AG09309 (cell line): ENCODE measurements at places on chromosomes 1 and 21.

GRCh38 chr21:16620786-16621320 lies 891.1 kb downstream of the USP25 start:
- no peak for DNase-seq

- DNase-seq, result no peak
Observed at GRCh38 chr1:62334434-62334985, 15.3 kb upstream of the KANK4 start.

- no peak for DNase-seq
Observed at GRCh38 chr1:162561616-162562469, at the start of gene UAP1. UAP1 (plus strand) TSS chr1:162561722; CDS start chr1:162566069, 4,347 bp downstream.

DNA sequence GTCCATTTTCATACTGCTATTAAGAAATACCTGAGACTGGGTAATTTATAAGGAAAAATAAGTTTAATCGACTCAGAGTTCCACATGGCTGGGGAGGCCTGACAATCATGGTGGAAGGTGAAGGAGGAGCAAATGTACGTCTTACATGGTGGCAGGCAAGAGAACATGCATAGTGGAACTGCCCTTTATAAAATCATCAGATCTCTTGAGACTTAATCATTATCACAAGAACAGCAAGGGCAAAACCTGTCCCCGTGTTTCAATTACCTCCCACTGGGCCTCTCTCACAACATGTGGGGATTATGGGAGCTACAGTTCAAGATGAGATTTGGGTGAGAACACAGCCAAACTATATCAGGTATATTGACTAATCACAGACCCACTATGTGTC lies 370.2 kb upstream of the USP24 start:
- DNase-seq, result no peak

DNA sequence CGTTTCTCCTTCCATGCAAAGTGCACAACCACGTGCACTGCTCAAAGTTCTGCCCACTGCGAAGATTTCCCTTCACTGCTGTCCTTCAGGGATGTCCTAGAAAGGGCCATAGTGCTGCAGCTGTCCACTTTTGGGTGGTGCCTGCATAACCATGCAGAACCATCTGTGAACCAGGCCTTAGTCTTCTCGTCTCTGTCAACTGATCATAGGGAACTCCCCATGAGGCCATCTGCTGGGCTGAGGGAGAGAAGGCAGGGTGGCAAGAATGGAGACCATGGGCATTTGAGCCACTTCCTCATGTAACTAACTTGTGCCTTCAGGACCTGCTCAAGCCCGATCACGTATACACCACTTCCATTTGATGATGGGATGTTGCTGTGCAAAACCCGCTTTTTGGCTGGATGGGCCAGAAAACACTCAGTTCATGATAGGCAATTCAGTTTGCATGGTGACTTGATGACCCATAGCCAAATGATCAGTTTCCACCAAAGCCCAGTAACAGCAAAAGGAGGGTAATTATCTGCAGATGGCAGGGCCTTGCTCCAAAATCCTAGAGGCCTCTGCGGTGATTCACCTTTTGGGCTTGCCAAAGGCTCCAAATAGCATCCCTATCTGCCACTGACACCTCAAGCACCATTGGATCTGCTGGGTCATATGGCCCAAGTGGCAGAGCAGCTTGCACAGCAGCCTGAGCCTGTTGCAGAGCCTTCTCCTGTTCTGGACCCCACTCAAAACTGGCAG lies 9.5 kb downstream of the ST6GALNAC5 start:
- no peak for DNase-seq

GRCh38 chr1:55181666-55182065 lies 33.5 kb downstream of the USP24 start:
- no peak for DNase-seq

- DNase-seq, result no peak
Observed at GRCh38 chr1:230465691-230466090, 39.6 kb upstream of the PGBD5 start.

GRCh38 chr1:160623862-160624261 lies 23.0 kb downstream of the SLAMF1 start:
- no peak for DNase-seq

DNA sequence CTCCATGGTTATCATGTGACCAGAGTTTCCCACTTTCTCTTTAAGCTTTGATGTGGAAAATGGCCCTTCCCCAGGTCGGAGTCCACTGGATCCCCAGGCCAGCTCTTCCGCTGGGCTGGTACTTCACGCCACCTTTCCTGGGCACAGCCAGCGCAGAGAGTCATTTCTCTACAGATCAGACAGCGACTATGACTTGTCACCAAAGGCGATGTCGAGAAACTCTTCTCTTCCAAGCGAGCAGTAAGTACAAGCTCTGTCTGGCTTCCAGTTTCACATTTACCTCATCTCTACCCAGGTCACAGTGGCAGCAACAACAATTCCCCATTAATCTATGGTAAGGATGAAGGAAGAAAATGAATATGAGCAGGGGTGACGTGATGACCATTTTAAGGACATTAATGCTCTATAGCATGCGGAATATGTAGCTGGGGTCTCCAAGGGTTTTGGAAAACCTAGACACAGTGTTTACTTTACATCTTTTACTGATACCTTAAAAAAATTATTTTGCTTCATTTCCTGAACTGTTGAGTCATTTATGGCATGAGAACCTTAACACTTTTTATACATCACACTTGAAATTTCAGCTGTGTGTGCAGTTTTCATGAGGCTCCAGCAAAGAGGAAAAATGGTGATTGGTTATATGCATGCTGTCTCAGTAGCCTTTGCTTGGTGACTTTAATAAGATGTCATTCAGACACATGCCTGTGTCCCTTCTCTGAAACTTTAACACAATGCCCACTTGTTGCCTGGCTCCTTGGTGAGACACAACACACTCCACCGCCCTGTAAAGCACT lies 286.3 kb upstream of the SGIP1 start:
- DNase-seq, result no peak

DNA sequence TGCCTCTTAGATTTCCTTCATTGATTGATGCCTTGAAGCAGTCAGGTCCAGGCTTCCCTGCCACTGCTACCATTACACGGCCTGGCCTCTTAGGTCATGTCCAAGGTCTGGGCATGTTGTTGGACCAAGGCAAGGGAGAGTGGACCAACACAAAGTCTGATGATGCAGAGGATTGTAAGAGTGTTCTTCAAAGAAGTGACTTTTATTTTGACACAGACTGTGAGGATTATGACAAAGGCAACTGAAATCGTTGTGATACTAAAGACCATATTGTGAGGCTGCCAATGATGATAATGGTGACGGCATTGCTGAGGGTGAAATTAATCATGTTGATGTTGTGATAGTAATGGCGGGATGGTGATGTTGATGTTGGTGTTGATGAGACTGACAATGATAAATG lies 149.5 kb downstream of the GRIK3 start:
- no peak for DNase-seq

DNA sequence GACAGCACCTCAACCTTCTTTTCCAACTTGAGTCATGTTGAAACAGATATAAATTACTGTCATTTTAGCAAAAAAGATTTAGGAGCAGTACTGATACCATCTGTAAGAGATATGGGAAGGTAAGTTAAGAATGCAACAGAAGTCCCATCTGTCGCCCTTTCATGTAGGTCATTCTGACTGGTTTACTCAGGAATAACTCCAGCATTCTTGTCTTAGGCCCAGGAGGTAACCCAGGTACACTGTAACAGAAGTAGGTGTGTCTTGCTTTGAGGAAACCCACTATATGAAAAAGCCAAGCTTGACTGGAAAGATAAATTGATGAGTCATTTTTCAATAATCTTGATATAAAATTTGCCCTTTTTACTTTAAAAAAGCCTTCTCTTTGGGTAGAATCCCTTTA lies 35.4 kb downstream of the PGM1 start:
- no peak for DNase-seq

DNA sequence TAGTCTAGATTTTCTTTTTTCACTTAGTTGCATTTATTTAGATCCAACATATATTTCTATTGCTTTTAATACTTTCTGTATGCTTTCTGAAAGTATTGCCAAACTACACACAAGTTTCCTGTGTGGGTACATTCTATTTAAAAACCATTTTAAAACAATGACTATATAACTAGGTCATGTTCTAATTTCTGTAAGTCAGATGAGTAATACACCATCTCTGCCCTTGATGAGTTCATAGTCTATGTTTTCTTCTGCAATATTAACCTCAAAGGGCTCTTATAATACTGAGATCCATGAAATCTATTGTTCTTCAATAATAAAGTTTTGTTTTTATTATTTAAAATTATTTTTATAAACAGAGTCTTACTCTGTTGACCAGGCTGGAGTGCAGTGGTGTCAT lies 68.3 kb downstream of the RNASEL start:
- no peak for DNase-seq

- DNase-seq, result no peak
Observed at GRCh38 chr1:145927916-145928643, 796 bp upstream of the RBM8A start.

GRCh38 chr1:218454700-218455282 lies 109.7 kb downstream of the TGFB2 start:
- DNase-seq, result no peak

DNA sequence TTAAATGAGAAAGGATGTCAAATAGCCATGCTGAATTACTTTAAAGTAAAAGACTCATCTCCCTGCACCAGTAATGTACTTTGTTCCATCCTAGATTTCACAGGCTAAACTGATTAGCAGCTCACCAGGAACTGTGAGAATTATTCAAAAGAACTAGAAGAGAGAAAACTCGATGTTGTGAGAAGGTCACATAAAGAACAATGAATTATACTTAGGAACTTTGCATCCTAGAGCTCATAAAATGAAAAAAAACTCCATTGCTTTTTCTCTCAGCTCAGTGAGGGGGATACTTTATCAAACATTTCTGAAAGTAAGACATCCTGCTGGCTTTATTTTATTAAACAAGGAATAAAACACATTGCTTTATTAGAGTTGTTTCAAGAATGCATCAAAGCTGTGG lies 278.5 kb downstream of the MRPL39 start:
- DNase-seq, result no peak

DNA sequence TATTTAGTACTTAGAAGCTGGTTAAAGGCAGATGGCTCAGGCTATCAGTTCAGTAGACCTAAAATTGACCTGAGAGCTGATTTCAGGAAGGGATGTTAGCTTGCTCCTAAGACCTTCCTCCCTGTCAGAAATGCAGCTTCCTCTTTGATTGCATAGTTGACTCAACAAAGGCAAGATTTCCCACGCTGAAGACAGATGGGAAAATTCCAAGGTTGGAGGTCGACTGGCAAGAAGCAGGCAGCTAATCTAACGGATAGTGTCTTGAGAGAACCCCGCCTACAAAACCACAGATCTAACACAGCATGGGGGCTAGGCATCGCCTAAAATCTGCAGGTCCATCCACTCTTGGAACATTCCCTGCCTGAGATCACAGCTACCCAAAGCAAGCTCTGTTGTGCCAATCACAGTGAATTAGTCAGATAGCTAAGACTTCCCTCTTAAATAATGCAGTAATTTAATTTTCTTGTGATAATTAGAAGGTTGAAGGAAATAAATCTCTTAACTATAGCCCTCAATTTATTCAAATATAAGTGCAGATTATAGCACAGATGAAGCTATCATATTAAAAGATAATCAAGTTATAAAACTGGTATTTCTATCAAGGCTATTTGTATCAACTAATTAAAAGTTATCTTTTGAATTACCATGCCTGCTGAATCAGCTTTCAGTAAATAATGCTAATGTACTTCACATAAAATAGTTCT lies 357.8 kb upstream of the SGIP1 start:
- no peak for DNase-seq

DNA sequence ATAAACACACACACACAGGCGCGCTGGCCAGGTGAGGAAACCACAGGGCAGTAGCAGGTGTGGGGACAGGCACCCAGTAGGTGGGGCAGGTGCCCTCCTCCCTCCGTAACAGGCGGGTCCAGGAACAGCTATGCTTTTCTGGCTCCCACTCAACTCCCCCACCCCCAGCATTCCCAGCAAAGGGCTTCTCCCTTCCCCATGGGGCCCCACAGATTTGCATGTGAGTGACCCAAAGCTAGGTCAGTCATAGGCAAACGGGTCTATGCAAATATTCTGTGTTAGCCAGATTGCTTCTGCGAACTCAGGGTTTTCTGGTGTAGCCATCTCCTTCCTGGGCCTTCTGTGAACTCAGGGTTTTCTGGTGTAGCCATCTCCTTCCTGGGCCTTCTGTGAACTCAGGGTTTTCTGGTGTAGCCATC lies 114.2 kb downstream of the SIK1 start:
- DNase-seq, result no peak

GRCh38 chr1:221350091-221350490 lies 391.8 kb downstream of the DUSP10 start:
- no peak for DNase-seq

- DNase-seq, result peak; percentile 78
Observed at GRCh38 chr1:81670286-81670685, 130.4 kb upstream of the ADGRL2 start.

DNA sequence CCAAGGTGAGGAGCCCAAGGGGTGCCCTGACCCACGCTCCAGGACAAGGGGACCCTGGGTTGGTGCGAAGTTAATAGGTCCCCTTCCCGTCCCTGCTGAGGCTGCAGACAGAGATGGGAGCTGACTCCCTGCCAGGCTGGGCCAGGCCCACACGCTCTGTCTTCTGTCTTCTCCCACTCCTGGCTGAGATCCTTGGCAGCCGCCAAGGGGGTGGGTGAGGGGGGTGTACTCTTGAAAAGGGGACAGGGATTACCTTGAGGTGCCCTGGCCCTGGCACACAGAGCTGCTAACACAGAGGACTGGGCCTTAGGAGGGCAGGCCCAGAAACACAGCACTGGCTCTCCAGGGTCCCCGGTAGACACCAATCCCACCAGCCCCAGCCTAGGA lies 11.0 kb upstream of the CTRC start:
- DNase-seq, result no peak

GRCh38 chr1:84479998-84480397 lies 932 bp downstream of the RPF1 start:
- DNase-seq, result no peak

- peak; percentile 92 for DNase-seq
Observed at GRCh38 chr1:7299329-7299799, 471.7 kb upstream of the VAMP3 start.

DNA sequence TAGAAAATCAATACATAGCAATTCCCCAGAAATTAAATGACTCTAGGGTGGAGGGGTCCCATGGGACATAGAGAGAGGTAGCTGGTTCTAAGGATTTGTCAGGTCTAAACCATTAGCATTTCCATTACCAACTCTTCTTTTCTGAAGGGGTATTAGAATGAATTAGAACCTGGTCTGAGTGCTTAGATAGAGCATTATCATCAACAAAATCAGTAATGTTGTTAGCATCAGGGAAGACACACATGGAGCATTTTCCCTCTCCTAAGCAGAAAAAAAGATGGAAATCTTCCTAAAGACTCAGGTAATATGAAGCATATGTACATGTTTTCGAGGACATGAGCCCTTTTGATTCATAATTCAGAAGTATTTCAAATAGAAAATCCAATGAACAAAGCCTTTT lies 984.4 kb upstream of the NCAM2 start:
- DNase-seq, result no peak

GRCh38 chr1:156228501-156228900 lies 13.5 kb upstream of the BGLAP start:
- DNase-seq, result no peak

DNA sequence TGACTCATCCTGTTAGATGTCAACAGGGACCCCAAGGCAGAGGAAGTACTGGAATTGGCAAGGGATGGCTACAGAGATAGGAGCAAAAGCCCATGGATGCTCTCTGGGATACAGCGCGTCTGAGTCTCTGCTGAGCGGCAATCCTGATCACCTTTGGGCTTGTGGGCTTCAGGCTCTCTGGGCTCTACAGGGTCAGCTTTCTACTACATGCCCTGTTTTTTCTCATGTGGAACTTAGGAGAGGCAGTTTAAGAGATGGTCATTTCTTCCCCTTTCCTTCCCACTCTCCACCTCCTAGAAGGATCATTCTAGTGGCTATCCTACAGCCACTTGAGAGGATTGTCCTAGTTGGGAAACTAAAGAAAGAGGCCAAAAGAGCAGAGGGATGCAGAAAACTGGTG lies 1.3 kb downstream of the LINGO4 start:
- no peak for DNase-seq
